ENCODE measurements at places on chromosomes 11 and 22. TPM values are rescaled to one million over a fixed set of nuclear protein-coding genes. Genes with fewer than 3 reads are reported as not detected.

Gene SLC37A4
- total RNA-seq: 19.3 TPM

Gene CHADL
- 3.4 TPM for total RNA-seq

Gene NLRX1
- 17.7 TPM for total RNA-seq

Gene ANO5
- total RNA-seq: 5.9 TPM

Gene OR5B2
- total RNA-seq: not detected

Gene JAML
- 87.9 TPM for total RNA-seq

- H3K27ac ChIP-seq: peak overlapping the region; percentile 64
- no peak for DNase-seq
- H3K36me3 ChIP-seq: no peaks in the 10 kb centered on the region
- peak overlapping the region; percentile 45 for H3K4me3 ChIP-seq
These were observed 42.2 kb upstream of the BLID start for GRCh38 chr11:122158171-122158570.

DNA sequence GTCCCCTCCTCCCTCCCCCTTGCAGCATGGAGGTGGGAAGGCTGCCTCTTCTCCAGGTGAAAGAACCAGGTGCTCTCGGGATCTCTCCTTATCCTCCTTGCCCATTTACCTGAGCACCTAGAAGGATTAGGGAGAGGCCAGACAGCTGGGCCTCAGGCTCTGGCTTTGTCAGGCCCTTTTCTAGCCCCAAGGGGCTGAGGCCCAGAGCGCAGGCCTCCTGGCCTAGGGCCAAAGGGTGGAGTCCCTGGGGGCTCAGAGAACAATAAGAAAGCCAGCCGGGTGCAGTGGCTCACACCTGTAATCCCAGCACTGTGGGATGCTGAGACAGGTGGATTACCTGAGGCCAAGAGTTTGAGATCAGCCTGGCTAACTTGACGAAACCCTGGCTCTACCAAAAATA, 5.4 kb upstream of the TTLL1 start:
- DNase-seq: no peak
- H3K4me1 ChIP-seq: peaks cover 5% of the 10 kb centered on the region
- H3K36me3 ChIP-seq: no peaks in the 10 kb centered on the region
- no peak overlapping the region for H3K4me3 ChIP-seq

DNA sequence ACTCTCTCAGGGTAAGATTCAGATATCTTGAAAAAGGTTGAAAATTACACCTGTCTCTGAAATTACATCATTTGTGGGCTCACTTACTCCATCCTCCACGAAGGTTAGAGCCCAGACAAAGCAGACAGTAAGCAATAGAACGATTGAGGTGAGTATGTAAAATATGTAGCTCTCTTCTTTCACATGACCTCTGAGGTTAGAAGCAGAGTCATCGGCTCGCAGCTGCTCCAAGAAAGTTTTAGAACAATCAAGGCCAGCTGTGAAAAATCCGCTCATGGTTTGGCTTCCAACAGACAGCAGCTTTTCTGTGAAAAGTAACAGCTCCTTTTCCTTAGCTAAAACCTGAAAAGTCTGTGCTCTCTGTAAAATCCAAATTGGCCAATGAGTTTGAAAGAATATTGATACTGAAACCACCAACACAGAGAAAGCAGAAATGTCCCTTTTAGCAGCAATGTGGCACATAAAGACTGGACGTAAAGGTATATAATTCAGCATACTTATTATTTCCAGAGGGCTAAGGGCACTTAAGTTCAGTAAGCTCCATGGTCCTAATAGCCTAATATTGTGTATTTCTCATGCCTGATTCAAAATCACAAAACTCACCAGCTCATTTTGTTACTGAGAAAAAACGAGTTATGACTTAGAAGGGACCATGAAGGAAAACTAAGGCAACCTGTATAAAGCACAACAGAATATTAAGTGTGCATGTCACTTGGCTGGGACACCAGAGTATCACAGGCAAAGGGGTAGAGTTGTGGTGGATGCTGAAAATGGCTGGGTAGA, 78.2 kb downstream of the FAM76B start:
- H3K4me3 ChIP-seq: no peak overlapping the region
- no peak for DNase-seq
- no peak overlapping the region for H3K27ac ChIP-seq
- no peaks in the 10 kb centered on the region for H3K36me3 ChIP-seq
- H3K4me1 ChIP-seq: no peaks in the 10 kb centered on the region

DNA sequence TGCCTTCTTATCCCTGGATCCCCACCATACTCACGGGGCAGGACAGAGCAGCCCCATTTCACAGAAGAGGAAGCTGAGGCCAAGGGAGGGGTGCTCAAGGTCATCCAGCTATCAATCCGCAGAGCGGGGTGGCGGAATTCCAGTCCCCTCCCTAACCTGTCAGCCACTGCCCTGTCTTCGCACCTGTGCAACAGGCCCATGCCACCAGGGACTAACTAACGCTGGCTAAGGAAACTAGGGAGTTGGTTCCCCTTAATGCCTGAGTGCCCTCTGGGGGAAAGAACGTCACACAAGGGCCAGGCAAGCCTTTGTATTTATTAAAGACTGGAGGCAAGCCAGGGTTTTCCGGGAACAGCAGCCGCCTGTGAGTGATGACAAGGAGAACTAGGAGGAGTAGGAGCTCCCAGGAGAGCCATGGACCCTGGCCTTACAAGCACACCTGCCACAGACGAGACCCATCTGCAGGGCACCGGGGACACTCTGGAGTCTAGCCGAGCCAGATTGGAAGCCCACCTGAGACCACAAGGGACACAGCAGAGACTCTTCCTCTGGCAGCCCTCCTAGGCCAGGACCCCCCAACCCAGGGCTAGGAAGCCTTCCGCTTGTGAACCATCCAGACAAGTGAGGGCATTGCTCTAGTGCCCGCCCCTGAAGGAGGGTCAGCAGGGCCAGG, 64.4 kb downstream of the MYH9 start:
- peak overlapping the region; percentile 91 for H3K27ac ChIP-seq
- no peaks in the 10 kb centered on the region for H3K27me3 ChIP-seq
- DNase-seq: peak; percentile 79
- peaks cover 98% of the 10 kb centered on the region for H3K36me3 ChIP-seq
- H3K4me3 ChIP-seq: no peak overlapping the region

- H3K27ac ChIP-seq: peak overlapping the region; percentile 93
- peak overlapping the region; percentile 74 for H3K4me3 ChIP-seq
- no peaks in the 10 kb centered on the region for H3K36me3 ChIP-seq
- H3K4me1 ChIP-seq: peaks cover 40% of the 10 kb centered on the region
- H3K27me3 ChIP-seq: no peaks in the 10 kb centered on the region
These were observed 831 bp downstream of the CD44 start for GRCh38 chr11:35139722-35140282.

DNA sequence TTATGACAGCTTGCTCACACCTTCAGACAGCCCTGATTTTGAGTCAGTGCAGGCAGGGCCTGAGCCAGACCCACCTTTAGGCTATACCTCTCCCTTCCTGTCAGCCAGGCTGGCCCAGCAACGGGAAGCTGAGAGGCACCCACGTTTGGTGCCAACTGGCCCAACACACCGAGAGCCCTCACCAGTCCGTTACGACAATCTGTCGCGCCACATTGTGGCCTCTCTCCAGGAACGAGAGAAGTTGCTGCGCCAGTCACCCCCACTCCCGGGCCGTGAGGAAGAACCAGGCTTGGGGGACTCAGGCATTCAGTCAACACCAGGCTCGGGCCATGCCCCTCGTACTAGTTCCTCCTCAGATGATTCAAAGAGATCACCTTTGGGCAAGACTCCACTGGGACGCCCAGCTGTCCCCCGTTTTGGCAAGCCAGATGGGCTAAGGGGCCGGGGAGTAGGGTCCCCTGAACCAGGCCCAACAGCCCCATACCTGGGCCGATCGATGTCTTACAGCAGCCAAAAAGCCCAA, 13.1 kb downstream of the MED19 start:
- no peak overlapping the region for H3K27ac ChIP-seq
- no peak overlapping the region for H3K4me3 ChIP-seq
- DNase-seq: no peak
- no peaks in the 10 kb centered on the region for H3K27me3 ChIP-seq
